Right atrium auricular region (tissue), 2 donors: ENCODE measurements at places on chromosomes 1 and 21. TPM values are rescaled to one million over a fixed set of nuclear protein-coding genes. Genes with fewer than 3 reads are reported as not detected.

DNA sequence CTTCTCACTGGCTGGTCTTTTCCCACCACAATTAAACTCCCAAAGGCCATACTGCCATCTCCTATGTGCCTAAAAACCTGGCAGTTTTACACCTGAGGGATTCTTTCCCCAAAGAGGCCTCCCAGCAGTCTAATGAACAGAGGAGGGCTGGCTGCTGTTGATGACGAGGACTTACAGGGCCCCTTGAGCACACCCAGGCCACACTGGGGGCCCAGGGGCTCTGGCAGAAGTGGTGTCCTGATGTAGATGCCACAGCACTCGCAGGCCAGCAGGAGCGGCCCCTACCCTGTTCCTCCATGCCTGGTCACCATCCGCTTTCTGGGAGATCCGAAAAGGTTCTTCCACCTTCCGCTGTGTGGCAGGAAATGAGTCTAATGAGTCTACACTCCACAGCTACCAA is 24.2 kb downstream of the POFUT2 start:
- no peak overlapping the region for H3K27ac ChIP-seq
- peaks cover 51% of the 10 kb centered on the region for H3K36me3 ChIP-seq
- H3K4me3 ChIP-seq, result no peak overlapping the region
- no peak for DNase-seq
- H3K27me3 ChIP-seq, result no peaks in the 10 kb centered on the region

DNA sequence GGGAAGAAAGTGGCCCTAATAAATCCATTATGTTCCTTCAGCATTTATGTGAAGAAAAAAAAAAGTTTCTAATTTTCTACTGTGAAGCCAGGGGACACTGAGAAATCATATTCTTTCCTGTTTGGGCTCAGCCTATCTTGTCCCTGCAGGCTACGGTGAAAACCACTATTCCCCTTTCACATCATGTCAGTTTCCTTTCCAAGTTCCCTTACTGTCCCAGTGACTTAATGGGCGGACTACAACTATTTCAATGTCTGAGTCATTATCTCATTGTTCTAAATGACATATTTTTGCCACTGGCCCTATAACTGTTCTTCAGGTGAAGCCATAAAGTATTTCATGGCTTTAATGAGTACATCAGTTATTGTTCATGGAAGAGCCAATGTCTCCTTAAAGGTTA is 71.3 kb upstream of the BEND5 start:
- H3K36me3 ChIP-seq, result no peaks in the 10 kb centered on the region
- DNase-seq, result no peak
- H3K27me3 ChIP-seq, result no peaks in the 10 kb centered on the region
- no peak overlapping the region for H3K27ac ChIP-seq
- no peak overlapping the region for H3K4me3 ChIP-seq

- peaks cover 25% of the 10 kb centered on the region for H3K36me3 ChIP-seq
- no peak overlapping the region for H3K4me3 ChIP-seq
- no peaks in the 10 kb centered on the region for H3K4me1 ChIP-seq
- no peak overlapping the region for H3K27ac ChIP-seq
- H3K27me3 ChIP-seq, result no peaks in the 10 kb centered on the region
These were observed 37.1 kb downstream of the SSX2IP start for GRCh38 chr1:84653130-84653677.

The PDIK1L gene
- 3.0 TPM for total RNA-seq

The SLAMF7 gene
- not detected for total RNA-seq

The RAVER2 gene
- total RNA-seq, result 11.5 TPM

- H3K4me1 ChIP-seq, result no peaks in the 10 kb centered on the region
- no peaks in the 10 kb centered on the region for H3K36me3 ChIP-seq
- H3K27ac ChIP-seq, result no peak overlapping the region
- no peaks in the 10 kb centered on the region for H3K27me3 ChIP-seq
- no peak for DNase-seq
These were observed 31.1 kb upstream of the DISP3 start for GRCh38 chr1:11447903-11448302.

The MAN1A2 gene
- total RNA-seq, result 52.7 TPM

- no peaks in the 10 kb centered on the region for H3K36me3 ChIP-seq
- H3K4me3 ChIP-seq, result no peak overlapping the region
- no peaks in the 10 kb centered on the region for H3K27me3 ChIP-seq
- H3K27ac ChIP-seq, result no peak overlapping the region
These were observed 5.7 kb downstream of the DUSP23 start for GRCh38 chr1:159786465-159786864.

The EDARADD gene
- not detected for total RNA-seq

GRCh38 chr1:75583282-75583681 is 27.6 kb downstream of the SLC44A5 start:
- H3K27me3 ChIP-seq, result no peaks in the 10 kb centered on the region
- no peak overlapping the region for H3K27ac ChIP-seq
- no peak overlapping the region for H3K4me3 ChIP-seq
- no peak for DNase-seq
- no peaks in the 10 kb centered on the region for H3K4me1 ChIP-seq

GRCh38 chr1:24351918-24352627 is 32.9 kb downstream of the GRHL3 start:
- no peak for DNase-seq
- H3K27me3 ChIP-seq, result no peaks in the 10 kb centered on the region
- no peaks in the 10 kb centered on the region for H3K36me3 ChIP-seq
- H3K27ac ChIP-seq, result no peak overlapping the region
- peaks cover 10% of the 10 kb centered on the region for H3K4me1 ChIP-seq
